ENCODE measurements at places on chromosomes 1 and 21.
A peak's percentile ranks its signal among the peaks of the same experiment; 100 is the strongest.

GRCh38 chr1:24505816-24506215, 3.2 kb downstream of the RCAN3 start:
- no peak for DNase-seq

GRCh38 chr1:18876210-18876609, 16.8 kb upstream of the TAS1R2 start:
- DNase-seq, result no peak

DNA sequence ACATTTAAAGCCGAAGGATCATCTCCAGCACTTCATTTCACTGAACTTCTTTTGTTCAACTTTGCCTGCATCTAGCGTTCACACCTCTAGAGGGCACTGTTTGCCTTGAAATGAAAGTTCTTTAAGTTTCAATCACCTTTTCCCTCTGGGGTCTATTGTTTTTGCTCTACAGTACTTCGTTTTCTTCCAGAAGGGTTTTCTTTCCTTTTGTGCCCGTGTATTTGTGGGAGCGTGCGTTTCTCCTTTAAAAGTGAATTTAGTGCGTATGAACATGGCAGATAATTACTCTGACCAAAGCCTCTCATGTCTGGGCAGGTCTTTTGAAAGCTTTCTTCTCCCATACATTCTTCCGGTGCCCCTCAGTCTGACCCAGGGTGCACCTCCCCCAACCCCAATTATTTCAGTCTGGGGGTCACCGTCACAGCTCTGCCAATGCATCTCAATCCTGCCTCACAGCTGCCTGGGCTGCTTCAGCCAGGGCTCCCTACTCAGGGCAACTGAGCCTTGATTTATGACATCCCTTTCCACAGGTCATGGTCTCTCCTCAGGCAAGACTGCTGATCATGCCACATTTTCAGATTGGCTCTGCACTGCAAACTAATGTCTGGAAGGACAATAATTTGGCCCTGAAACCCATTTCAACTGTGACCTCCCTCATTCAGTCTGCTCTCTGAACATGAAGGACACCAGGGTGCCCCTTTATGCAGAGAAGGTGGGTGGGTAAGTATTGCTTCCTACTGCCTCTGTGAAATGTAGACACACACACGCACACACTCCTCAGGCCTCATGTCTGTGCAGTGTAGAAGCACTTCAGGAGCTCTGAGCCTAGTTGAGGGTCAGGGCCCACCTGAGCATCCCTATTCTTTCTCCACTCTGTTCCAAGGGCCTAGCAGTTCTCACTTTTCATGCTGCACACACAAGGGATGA, 88.6 kb downstream of the NUF2 start:
- DNase-seq, result no peak

GRCh38 chr1:159132271-159132881, 39.0 kb upstream of the CADM3 start:
- peak; percentile 5 for DNase-seq

- DNase-seq, result no peak
Observed at GRCh38 chr1:162407539-162407938, 4.4 kb downstream of the SH2D1B start.

GRCh38 chr1:227938911-227939790, 8.6 kb downstream of the WNT9A start:
- DNase-seq, result no peak

DNA sequence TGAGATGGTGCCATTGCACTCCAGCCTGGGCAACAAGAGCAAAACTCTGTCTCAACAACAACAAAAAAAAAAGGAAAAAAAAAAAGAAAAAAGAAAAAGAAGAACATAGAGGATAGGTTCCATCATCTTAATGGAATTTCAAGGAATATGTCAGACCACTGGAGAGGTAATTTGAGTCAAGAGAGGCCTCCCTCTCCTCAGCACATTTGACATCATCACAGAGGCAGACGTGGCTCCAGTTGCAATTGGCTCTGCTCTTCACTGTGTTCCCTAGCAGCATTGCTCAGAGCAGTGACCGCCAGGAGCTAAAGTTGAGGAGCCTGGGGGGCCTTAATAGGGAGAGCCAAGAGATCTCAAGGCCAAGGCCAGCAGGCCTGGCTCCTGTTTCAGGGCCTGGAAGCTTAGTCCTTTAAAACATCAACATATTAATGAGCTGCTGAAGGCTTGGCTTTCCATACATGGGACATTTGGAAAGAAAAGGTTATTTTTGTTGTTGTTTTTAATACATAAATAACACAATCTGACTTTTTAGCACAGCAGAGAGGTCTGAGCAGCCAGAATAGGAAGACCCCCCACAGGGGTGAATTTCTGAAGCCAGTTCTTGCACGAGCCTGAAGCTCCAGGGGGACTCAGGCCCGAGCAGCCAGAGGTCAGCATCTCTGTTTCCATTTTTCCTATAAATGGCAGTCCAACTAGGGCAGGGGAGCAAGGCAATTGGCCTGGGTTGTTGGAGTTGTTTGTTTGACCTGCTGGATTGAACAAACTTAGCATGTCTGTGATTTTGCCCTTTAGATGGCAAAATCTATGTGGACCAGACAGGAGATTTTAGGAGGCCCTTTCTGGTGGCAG, 118.3 kb upstream of the FGGY start:
- no peak for DNase-seq

GRCh38 chr1:218591966-218592365, 246.8 kb downstream of the TGFB2 start:
- no peak for DNase-seq

DNA sequence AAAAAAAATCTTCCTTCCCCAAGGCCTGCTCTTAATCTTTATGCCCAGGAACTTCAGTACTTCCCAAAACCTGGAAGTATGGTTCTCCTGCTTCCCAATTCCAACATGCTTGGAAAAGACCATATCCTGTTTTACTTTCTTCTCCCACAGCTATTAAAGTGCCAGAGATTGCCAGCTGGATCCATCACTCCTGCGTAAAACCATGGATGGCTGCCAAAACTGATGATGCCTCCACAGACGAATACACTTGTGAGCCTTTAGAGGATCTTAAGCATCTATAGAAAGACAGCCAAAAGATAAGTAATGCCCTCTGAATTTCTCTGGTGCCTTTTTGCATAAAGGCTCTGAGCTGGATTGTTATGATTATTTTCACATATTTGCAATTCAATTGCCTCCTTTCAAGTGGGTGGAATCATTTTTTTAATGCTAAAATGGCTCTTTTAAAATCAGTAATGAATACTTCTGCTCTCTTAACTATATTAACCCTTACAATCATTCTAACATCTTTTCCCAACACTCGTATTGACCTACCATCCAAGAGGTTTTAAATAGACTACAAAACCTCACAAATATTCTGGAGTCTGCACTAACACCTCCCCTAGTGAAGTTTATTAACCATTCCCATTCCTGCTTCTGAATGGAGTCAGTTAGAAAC, 1807.8 kb downstream of the BRINP3 start:
- DNase-seq, result no peak

- no peak for DNase-seq
Observed at GRCh38 chr1:71083271-71083670, 2.4 kb upstream of the ZRANB2 start.

DNA sequence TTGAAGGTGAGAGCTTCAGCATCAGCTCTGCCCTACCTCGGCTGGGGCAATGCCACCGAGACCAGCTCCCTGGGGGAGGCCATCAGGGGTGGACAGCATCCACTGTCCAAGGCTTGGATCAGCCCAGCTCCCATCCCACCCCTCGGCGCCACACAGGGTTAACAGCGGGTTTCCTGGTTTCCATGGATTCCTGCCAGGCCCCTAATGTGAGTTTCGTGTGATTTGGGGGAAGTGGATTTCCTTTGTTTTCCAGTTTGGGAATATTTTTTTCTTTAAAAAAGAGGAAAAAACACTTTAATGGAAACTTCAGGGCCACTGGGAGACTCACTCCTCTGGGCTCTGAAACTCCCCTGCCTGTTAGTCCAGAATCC, 34.3 kb downstream of the CASZ1 start:
- DNase-seq, result no peak

GRCh38 chr21:36859744-36860501, 106.5 kb downstream of the HLCS start:
- no peak for DNase-seq

DNA sequence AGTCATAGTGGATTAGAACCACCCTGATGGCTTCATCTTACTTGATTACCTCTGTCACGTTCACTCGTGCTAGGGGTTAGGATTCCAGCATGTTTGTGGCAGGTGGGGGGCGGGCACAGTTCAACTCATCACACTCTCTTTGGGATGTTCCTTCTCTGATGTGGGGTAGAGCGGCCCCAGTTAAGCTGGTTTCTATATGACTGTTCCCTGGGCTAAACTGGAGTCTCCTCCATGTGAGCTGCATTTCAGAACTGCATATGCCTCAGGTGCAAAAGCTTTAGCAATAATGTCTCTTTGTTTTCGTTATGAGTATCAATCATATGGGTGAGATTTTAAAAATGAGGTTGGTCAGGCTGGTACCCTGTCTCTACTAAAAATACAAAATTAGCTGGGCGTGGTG, 393.2 kb downstream of the RPS6KC1 start:
- DNase-seq, result no peak

DNA sequence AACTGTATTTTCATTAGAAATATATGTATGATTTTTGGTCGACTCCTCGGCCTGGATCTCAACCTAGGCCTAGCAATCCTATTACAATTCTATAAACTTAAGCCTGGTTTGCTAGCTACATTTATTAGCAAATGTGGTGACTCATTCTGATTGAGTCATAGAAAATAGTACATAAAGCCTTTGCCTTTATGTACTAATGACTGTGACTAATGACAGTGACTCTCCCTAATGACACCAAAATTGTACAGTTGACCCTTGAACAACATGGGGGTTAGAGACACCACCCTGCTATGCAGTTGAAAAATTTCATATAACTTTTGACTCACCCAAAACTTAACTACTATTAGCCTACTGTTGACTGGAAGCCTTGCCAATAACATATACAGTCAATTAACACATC, 78.9 kb downstream of the CLEC20A start:
- DNase-seq, result no peak

DNA sequence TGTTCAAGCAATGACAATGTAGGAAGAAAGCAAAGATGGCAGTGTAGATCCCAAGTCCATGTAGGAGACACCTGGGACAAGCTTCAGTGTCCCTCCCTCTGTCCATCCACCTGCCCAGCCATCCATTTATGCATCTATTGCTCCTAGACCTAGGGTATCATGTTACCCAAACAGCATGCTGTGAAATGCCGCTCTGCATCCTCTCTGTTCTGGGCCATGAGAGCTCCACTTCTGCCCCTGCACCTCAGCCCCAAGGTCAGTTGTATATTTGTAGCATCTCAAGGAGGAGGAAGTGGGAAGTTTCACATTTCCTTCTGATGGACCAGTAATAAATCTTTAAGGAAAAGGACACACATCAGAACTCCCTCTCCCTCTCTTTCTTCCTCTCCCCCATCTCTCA, 27.9 kb upstream of the TSPEAR start:
- no peak for DNase-seq

DNA sequence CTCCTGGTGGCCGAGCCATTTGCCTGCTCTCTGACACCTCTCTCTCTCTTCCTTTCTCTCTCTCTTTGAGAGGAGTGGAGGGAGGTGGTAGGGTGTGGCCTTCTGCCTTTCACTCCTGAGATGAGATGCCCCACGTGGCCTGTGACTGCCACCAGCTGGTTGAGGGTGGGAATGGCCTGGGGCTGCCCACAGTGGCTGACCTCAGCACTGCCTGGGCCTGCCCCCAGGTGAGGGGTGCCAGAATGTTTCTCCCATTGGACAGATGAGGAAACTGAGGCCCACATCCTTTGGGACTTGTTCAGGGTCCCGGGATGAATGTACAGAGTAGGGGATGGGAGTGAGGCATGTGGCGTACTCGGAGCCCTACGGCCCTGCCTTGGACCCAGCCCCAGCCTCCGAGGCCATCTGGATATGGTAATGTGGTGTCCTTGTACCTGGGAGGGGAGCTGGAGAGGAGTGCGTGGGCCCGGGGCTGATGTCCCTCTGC, 12.7 kb upstream of the C1orf167 start:
- DNase-seq, result no peak

All from esophagus squamous epithelium (tissue), 5 donors.